T-cell (primary cell): ENCODE measurements at places on chromosomes 5 and 9.

DNA sequence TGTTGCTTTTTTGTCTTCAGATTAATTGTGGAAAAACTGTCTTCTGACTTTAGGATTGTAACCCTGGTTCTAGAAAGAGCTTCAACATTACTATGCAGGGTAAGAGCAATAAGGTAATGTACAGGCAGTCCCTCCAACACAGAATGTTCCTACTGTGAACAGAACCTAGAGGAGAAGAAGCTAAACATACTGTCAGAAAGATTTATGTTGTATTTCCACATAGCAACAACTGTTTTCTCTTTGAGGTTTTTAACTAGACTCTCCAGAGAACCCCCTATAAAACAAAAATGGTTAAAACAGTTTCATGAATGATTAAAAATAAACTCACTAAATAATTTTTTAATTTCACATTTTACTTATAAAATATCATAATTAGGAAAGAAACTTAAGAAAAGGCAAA, 64.3 kb upstream of the NAA35 start:
- DNase-seq, result no peak

DNA sequence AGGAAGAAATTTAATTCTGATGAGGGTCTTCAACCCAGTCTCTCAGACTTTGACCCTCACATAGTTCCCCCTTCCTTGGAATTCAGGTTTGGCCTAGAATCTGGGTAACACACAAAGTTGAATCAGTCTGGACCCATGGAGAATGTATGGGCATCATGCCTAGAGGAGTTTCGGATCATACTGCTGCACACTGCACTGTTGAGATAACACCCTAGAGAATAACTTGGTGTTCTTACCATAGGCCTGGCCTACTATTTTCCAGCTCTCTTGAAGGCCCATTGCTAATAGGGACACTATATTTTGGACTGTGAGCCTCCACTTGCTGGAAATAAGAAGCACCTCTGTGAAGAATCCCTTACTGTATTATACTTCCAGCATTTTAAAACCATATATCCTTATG, 413.5 kb downstream of the PLK2 start:
- DNase-seq, result no peak

DNA sequence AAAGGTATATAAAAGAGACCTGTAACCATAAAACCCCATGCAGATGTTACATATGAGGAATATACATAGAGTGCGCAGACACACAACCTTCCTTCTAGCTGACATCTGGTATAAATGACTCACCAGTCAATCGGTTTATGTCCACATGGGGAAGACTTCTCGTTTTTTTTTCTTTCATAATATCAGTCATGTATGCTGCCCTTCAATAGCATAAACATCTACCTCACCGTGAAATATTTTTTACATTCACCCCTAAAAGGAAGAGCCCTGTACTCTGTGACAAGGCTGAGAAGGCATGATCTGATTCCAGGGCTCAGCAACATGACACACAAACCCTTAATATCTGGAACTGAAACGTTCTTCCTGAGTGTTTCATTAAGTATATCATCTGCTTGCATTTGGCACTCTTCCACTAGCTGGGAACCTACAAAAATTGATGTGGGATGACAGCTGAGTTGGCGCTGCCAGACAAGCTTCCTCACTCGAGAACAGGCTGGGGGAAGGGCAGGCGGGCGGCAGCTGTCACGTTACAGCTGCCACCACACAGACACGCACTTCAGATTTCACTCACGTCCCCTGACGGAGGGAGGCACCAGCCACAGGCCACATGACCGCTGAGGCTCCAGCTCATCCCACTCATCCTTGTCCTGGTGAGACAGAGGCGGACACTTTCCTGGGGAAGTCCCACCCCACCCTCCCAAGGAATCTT, 74.2 kb downstream of the SHB start:
- no peak for DNase-seq

GRCh38 chr9:97682242-97682641, 14.9 kb downstream of the XPA start:
- DNase-seq, result no peak

DNA sequence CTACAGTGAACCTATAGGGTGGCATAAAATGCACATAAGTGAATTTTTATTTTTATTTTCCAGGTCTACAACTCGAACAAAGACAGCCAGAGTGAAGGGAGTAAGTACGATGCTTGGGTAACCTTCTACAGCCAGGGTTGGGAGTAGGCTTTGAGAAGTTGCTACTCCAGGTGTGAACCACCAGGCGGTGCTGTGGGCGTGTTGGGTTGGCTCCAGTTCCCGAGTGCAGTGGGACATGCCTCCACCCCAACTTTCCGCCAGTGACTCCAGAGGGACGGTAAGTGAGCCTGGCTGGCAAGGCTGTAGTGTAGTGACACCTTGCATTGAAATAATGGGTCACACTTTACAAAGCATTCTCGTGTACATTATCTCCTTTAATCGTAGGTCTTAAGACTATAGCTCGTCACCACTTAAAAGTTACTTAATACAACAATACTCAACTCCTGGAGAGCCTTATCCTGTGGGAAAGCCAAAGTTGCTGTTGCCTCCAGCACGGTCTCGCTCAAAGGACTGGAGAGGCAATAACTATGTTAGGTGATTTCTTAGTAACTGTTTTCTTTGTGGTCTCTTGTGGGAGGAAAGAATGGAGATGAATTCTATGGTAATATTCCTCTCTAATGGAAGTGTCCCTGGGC, 244.0 kb downstream of the ARHGAP26 start:
- DNase-seq, result no peak

DNA sequence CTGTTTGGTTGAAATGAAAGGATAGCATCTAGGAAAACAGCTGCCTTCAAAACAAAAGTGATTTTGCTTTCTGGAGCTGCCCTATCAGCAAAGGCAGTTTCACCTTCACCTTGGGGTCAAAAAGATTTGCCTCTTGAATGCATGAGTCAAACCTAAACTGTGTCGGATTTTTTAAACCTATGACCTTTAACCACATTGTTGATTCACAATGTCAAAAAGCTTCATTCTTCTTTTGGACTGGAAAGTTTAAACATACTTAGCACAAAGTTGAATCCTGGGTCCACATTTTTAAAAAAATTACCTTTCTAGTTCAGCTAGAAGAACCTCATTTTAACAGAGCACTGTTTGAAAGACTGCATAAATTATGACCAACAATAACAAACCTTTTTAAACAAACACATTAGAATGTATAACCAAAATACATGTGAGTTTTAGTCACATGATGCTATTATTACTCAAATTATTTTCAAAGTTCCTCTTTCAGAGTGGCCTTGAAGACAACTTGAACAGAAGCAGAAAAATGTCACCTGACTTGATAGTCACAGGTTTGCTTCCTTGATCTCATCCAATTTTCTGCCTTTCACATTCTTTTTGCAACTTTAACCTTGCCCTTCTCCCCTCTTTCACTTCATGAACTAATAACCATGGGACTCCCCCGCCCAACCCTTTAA, 109.7 kb upstream of the LHFPL2 start:
- DNase-seq, result no peak

- no peak for DNase-seq
Measured at GRCh38 chr5:14218897-14219573, 75.9 kb downstream of the TRIO start.

- no peak for DNase-seq
Measured at GRCh38 chr5:32319392-32319791, 6.7 kb upstream of the MTMR12 start.

GRCh38 chr5:16461782-16462181, 3.8 kb downstream of the ZNF622 start:
- DNase-seq, result no peak
